Activated CD8-positive, alpha-beta T cell treated with anti-CD3 and anti-CD28 coated beads for 36 hours (primary cell): ENCODE measurements at places on chromosomes 5 and 9. TPM values are rescaled to one million over a fixed set of nuclear protein-coding genes. Genes with fewer than 3 reads are reported as not detected.

DNA sequence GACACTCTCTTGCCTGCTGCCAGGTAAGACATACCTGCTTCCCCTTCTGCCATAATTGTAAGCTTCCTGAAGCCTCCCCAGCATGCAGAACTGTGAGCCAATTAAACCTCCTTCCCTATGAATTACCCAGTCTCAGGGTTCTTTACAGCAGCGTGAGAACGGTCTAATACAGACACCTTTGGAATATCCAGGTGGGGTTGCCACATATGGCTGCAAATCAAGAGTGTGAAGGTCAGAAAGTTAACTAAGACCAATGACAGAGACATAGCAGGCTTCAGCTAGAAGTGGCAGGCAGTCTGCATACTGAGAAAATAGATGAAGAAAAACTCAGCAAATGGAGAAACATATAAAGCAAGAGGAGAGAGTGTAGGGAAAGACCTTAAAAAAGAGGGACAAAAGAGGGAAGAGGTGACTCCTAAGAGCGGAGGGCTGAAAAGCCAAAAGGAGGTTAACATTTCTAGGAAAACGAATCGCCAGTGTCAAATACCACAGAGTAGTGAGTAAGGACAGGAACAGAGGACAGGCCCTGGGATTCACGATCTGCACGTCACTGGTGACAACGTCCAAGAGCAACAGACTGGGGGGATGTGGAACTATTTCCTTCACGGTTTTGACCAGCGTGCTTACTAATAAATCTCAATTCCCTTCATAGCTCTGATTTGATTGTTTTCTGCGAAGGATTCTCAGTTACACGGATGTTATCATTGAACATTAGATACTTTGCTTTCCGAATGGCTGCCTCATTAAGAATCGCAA, 1.7 kb upstream of the ACO1 start:
- no peak for DNase-seq

DNA sequence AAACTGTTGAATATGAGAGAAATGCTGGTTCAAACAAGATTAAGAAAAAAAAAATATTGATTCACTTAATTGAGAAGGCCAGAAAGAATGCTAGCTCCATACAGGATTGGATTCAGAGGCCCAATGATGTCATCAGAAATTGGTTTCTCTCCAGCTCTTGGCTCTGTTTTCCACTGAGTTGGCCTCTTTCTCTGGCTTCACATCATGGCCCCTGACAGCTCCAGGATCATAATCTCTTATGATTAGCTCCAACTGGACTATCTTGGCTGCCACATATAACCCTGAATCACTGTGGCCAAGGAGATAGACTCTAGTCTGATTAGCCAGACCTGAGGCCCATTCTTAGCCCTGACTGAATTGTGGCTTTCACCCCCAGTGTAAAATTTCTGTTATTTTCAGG, 244.7 kb upstream of the GRAMD2B start:
- no peak for DNase-seq

The TMEM215 gene
- not detected for total RNA-seq

The WDR38 gene
- not detected for total RNA-seq

The NR2F1 gene
- total RNA-seq: not detected
